RWPE1 (cell line): ENCODE measurements at places on chromosomes 2 and 18.
A peak's percentile ranks its signal among the peaks of the same experiment; 100 is the strongest.

- no peak for DNase-seq
Observed at GRCh38 chr2:16138811-16139662, 198.7 kb downstream of the MYCN start.

GRCh38 chr2:127625572-127625951, 20.4 kb upstream of the GPR17 start:
- DNase-seq: no peak

DNA sequence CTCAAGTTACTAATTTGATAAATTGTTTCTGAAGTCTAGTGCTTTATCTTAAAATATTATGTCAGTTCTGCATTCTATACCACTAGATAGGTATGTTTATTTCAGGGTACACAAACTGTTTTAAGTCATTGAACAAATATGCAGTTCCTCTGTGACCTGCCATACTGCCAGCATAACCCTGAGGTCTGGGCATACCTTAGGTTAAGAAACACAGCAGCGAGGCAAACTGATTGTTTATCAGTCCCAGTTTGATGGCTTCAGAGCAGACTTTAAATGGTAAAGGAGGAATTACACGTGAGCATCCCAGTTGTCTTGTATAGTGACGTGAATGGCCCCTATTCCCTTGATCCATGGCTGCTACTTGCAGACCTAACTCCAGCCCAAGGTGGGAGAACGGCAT, 186.4 kb upstream of the LRRTM1 start:
- no peak for DNase-seq

DNA sequence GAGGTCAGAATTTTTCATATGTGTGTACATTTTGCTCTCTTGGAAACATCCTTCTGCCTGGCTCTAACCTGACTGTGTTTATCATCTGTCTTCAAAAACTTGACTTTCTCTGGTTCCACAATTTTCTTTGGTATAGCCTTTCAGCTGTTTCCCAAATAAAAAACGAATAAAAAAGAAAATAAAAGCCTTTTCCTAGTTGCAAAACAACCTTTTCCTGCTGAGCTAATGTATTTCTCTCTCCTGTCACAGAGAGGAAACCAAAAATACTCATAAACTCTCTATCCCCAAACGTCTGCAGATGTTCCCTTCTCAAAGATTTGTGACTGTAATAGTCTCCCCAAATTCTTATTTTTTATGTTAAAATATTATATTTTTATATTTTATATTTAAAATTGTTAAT, 505.3 kb upstream of the SLC39A10 start:
- DNase-seq: no peak

- no peak for DNase-seq
Observed at GRCh38 chr2:120892271-120892966, 156.8 kb downstream of the GLI2 start.

DNA sequence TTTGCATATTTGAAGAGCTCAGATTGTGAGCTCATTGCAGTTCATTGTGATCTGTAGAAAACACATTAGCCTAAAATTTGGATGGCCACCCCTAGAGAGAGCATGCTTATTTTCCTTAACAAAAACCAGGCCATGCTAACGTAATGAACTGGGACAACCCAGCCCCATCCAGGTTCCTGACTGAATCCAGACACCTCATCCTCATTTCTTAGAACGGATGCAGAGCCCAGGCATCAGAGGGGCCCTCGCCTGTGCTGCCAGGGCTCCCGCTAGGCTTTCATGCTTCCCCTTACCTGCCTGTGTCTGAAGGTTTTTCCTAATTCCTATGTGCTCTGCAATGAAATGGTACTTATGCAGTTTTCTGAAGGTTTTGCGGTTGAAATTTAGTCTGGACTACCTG, 171.1 kb downstream of the CCDC102B start:
- DNase-seq: no peak

DNA sequence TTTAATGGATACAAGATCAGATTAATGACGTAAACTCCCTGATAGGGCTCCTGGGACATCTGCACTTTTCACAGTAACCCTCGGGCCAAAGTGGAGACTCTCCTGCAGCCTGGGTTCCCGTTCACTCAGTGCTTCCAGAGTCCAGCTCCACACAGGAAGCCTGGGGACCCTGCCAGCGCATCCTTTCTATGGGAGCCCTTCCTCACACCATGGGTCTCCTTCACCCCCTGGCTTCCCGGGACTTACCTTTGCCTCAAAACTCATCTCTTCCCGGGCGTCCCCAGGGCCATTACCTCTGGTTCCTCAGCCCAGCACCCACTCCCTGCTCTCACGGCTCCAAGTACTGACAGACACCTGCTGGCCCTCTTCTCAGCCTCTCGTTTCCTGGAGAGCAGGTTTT, 40.7 kb upstream of the KLF11 start:
- no peak for DNase-seq

DNA sequence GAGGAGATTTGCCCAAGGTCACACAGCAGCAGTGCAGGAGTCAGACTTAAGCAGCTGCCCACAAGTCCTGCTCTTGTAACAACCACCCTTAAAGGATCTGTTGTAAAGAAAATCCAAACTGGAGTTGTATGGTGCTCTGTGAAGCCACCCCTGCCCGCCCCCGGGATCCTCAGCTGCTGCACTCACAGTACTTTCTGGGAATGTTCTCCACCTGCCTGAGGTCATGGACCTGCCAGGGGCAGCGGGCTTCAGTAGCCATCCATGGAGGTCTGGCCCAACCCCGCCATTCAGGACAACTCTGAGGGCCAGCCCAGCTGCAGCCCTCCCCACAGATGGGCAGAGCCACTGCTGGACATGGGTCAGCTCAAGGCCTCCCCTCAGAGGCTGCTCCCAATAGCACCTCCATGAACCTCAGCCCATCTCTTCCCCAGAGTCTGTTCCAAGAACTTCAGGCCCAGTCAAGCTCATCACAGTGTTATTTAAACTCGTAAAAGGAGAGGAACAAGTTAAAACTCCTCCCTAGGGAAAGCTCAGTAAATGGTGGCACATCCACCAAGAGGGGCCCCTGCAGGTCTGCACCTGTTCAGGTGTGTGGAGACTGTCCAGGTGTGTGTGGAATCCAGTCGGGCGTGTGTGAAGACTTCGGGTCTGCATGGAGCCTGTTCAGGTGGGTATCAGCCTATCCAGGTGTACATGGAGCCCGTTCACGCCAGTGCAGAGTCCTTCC, 39.4 kb upstream of the GPC1 start:
- DNase-seq: no peak

DNA sequence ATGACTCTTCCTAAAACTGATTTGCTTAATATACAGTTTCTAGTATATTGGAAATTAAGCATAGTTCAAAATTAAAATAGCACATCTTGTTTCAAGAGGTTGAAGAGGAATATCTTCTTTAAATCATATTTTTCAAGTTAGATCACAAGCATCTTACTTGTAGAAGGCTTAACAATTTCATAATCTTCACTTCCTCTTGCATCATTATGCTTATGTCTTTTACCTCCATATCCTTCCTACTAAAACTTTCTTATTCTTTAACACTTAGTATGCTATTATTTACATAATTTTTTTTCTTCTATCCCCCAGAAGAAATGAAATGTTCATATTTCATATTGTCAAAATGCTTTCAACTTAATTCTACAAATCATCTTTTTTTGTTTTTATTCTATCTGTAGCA, 1354.9 kb upstream of the TMEFF2 start:
- no peak for DNase-seq

DNA sequence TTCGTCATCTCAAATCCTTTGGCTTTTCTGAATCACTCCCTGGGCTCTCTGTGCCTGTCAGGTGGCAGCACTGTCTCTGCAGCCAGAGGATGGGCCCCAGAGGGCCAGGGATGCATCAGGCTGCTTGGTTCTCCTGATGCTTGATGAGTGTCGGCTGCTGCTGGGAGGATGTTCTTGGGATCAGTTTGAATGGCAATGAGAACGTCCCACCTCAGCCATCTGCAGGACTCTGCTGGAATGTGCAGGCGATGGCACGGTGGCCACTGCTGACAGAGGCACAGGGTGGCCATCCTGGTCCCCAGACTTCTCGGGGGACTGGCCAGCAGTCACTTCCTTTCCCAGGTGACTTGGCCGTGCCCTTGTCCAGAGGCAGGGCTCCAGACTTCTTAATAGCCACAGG, 146.0 kb downstream of the FAM210A start:
- DNase-seq: no peak

GRCh38 chr2:230042195-230042594, 26.5 kb downstream of the SLC16A14 start:
- no peak for DNase-seq

- DNase-seq: no peak
Observed at GRCh38 chr2:239264492-239264837, 136.4 kb downstream of the HDAC4 start.

DNA sequence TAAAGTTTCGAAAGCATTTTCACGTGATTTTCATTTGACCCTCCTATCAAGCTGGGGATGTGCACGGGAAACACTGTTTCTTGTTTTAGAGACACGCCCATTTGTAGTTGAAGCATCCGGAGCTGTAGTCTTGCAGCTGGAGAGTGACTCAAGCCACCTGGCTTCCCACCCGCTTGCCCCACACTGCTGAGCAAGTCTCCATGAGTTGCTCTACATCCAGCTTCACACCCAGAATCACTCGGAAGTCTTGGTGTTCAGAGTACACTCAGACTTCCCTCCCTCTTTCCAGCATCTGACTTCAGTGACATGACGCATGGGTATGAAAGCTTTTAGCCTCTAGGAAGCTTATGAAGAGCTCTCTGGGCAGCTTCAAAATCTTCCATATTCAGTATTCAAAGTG, 262.4 kb downstream of the NBAS start:
- peak; percentile 23 for DNase-seq

GRCh38 chr2:138942466-138942865, 162.3 kb upstream of the NXPH2 start:
- no peak for DNase-seq

- DNase-seq: no peak
Observed at GRCh38 chr18:34222307-34223163, 2.2 kb downstream of the NOL4 start.

- DNase-seq: peak; percentile 67
Observed at GRCh38 chr2:166184789-166185188, 57.0 kb upstream of the SCN1A start.

- DNase-seq: no peak
Observed at GRCh38 chr2:122135021-122135937, 379.8 kb downstream of the TSN start.

- no peak for DNase-seq
Observed at GRCh38 chr2:179556425-179556824, 291.8 kb upstream of the SESTD1 start.

DNA sequence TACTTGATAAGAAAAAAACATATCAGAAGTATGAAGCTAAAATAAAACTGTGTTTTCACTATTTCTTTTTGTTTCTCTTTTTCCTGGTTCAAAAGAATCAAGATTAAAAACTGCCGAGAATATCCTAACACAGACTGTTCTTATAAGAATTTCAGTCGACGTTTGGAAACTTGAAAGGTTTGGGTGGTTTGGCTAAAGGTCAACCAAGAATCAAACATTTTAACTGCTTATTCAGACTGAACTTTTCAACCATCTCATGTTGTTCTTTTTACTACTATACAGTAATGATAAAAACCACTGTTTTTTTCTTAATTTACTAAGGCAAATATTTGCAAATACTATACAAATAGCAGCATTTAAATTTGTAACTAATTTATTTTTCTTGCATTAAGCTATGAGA, 308.5 kb upstream of the TFPI start:
- DNase-seq: no peak

- no peak for DNase-seq
Observed at GRCh38 chr2:74708883-74709282, 54.8 kb downstream of the SEMA4F start.

GRCh38 chr2:105384861-105385260, 14.0 kb downstream of the FHL2 start:
- DNase-seq: no peak

- DNase-seq: no peak
Observed at GRCh38 chr18:59448546-59448945, 89.5 kb upstream of the LMAN1 start.

DNA sequence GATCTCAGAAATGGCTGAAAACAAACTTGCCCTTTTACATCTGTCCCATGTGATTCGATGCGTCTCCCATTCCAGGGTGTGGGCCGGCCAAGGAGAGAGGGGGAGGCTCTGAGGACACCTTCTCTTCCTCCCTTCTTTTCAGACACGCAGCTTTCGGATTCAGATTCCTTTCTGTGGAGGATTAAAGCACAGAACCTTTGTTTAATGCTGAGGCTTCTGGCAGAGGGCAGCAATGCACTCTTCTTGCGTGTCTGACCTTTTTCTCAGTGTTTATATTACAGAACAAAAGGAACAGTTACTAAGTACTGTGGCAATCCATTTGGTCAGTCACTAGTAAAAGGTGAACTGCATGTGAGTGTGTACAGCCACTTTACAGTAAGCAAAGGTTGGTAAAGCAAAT, 268.9 kb upstream of the CCDC68 start:
- no peak for DNase-seq

GRCh38 chr2:194102546-194102945, 1554.5 kb upstream of the SLC39A10 start:
- DNase-seq: no peak

- DNase-seq: no peak
Observed at GRCh38 chr2:13681936-13682335, 950.6 kb upstream of the LRATD1 start.

DNA sequence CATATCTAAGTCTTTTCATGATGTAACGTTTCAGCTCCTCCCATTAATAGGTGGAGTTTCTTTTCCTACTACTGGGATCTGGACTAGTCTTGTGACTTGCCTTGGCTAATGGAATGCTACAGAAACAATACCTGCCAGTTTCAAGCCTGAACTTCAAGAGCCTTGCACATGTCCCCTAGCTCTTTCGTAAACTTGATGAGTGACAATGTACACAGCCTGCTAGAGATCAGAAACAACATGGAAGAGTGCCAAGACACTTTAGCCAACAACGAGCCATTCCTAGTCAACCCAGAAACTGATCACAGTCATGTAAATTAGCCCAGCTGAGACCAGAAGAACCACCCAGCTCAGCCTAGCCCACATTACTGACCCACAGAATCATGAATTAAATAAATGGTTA, 24.8 kb upstream of the STK39 start:
- DNase-seq: no peak

- DNase-seq: no peak
Observed at GRCh38 chr18:48914581-48915251, 36.0 kb downstream of the SMAD7 start.

DNA sequence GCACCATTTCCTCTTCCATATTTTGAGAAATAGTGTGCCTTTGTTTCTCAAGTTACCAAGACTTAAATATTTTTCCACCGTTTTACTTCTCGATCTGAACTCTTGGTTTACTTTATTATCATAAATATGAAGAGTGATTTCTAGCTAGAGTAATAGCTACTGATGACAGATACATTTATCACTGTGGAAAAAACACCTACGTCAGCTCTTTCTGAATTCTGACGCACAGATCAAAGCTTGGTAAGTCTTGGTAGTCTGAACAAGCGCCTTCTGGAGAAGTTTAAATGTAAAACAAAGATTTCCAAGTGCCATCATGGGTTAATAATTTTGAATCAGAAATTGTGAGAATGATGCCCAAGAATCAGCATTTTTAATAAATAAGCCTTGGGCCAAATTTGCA, 367.7 kb downstream of the DPP10 start:
- no peak for DNase-seq

DNA sequence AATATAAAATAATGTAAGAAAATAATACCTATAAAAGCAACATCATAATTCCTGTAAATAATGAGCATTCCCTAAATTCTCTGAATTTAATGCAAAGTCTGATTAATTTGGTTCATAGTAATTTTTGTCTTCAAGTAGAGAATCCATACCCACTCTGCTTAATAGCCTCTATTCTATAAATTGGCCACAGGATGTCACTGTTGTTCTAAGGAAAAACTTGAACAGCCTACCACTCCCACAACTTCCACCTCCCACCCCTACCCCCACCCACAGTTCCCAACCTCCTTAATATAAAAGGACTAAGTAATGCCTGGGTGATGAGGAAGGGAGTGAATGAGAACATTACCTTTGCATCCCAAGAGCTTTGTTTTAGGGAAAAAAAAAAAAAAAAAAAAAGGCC, 27.2 kb upstream of the BBS5 start:
- DNase-seq: peak; percentile 56
